CD4-positive, alpha-beta T cell treated with Interleukin-2 at 100 ng/mL for 4 hours (primary cell): ENCODE measurements at places on chromosomes 12 and 14.

- DNase-seq, result no peak
Measured at GRCh38 chr14:59925797-59926196, 5.9 kb downstream of the LRRC9 start.

DNA sequence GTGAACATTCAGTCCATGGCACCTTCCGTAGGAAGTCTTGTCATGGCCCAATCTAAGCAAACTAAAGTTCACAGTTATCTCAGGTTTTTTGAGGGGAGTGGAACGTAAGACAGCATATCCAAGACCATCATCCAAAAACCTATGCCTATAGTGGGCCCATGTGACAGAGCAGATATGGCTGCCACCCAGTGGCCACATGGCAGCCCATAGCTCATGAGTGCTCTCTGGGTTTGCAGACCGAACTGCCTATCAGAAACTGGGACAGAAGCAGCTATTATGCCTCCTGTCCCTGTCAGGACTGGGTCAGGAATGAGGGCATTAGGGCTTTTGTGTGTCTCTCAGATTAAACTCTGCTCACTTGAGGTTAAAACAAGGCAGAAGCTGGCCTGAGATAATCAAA is 503.7 kb downstream of the NRXN3 start:
- no peak for DNase-seq

DNA sequence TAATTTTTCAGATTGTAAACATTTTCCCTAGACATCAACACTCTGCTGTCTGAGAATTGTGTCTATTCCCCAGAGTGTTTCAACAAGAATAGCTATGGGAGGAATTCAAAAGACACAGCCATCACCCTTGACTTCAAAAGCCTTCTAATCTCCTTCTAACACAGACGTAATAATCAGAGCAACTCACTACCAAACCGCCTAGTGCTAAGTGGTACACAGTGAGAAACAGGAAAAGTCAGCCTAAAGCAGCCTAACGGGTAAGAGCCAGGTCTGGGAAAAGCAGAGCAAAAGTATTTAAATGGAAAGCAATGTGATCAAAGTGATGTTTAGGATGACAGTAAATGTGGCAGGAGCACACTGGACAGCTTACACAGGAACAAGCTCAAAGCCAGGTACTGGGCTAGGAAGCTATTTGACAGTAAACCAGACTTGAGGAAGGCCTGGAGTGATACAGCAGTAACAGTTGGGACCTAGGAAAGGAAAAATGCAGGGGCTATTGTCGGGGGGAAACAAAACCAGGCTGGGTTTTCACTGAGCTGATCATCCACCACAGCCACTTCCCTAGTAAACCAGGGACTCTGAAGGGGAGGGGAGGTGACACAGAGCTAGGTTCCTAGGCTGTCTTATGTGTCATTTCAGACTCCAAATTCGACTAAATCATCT is 29.4 kb downstream of the CORO1C start:
- no peak for DNase-seq

DNA sequence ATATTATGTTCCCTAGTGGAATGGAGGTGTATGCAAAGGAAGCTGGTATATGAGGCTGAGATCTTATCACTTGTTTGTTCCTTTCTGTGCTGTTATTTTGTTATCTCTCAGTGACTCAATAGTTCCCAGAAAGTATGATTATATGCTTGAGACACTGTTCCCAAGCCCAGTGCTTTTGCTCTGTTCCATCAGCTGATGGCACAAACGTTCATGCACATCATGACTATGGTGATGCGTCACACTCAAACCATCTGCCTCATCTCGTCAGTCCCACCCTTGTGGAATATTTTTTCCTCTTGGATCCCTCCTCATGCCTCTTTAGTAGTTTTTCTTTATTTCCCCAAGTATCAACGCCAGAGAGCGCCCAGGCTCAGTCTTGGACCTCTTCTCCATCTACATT is 786.9 kb downstream of the AACS start:
- no peak for DNase-seq

- no peak for DNase-seq
Measured at GRCh38 chr12:1666685-1667162, 24.1 kb upstream of the ADIPOR2 start.

DNA sequence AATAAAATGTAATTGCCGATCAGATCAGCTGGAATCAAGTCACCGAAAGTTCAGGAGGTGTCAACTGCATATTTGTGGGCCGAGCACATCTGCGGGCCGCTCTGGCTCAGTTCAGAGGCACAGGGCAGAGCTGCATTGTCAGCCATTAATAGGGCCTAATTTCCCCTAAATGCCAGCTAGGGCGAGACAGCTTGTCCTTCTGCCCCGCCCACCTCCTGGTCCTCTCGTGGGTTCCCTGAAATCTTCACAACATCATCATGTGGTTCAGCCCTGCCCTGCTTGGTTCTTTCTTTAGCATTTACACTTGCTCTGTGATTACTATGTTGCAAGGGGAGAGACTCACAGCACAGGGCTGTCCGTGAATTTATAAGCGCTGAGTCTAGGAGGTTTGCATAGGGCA is 148.9 kb downstream of the CHST11 start:
- DNase-seq, result no peak

DNA sequence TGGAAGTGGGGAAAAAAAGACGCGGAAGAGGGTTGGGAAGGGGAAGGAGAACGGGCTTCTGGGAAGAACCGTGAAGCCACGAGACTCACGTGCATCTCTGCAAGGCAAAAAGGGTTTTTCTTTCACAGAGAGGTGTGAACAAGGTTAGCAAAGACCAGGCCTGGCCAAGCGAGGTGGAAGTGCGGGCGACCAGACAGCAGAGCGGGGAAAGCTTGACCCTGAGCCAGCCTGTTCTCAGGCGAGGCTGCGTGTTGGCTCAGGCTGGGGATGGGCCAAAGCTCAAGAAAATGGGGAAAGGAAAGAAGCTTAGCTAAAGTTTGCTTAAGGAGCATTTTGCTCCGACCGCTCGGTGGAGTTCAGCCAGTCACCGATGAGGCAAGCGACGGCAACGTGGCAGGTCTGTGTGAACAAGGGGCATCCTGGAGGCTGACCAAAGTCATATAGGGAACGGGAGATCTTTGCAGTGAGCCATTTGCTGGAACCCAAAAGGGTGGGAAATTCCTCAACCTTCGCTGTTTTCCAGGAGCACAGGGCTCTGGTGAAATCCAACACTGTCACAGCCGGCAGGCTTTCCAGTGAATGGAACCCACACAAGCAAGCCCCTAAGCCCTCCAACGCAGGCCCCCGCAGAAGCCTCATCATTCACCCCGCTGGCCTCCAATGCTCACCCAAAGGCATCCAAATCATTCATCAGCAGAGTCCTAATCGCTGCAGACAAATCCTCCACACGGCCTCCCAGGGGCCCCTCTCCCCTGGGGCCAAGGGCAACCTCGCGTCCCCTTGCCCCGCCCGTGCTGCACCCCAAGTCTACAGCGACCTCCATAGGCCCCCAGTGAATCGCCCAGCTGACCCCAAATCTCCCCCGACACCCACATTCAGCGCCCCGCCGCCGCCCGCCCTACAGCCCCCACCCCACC is 754 bp downstream of the ZNF605 start:
- DNase-seq, result no peak

DNA sequence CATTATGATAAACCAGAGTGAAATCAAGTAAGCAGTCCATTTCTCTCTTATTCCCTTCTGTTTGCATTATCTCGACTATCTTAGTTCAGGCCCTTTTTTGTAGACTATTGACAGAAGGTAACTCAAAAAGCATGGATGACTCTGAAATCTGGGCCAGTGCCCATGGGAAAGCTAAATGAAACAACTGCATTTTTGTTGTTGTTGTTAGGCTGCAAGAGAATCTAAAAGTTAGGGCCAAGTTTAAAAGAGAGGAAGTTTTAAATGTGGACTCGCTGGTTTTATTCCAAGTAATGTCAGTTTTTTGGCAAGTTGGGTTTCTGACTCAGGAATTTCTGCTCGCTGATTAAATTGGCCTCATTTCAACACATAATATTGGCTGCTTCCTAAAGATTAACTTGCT is 201.1 kb downstream of the PIK3C2G start:
- no peak for DNase-seq

GRCh38 chr12:82942991-82943401 is 256.3 kb downstream of the TMTC2 start:
- DNase-seq, result no peak

DNA sequence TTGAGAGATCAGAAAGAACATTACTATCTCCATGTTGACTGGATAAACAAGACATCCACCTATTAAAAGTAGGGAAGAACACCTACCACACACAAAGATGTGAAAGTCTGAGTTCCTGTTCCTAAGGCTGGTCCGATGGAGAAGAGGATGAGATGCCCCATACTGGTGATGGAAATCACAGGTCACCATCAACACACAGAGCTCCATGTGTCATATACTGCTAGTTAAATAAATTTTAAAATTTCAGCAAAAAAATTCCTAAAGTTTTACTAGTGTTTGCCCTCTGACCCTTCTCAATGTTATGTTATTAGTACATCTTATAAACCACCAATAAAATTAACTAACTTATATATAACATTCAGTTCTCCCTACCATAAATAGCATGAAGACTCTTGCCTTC is 59.1 kb downstream of the KCNA5 start:
- DNase-seq, result no peak

GRCh38 chr12:116990971-116991966 is 80.5 kb downstream of the FBXW8 start:
- no peak for DNase-seq

DNA sequence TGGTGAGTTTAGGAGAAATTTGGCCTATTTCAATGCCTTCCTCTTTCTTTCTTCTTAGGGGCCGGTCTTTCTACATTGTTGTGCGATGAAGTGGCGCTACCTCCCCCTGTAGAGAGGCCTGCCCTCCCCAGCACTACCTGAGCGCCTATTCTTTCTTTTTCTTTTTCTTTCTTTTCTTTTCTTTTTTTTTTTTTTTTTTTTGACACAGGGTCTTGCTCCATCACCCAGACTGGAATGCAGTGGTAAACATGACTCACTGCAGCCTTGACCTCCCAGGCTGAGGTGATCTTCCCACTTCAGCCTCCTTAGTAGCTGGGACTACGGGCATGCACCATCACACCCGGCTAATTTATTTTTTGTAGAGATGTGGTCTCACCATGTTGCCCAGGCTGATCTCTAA is 136.1 kb upstream of the MAX start:
- DNase-seq, result no peak

GRCh38 chr12:113812411-113813228 is 153.5 kb downstream of the RBM19 start:
- no peak for DNase-seq

GRCh38 chr12:113231235-113232088 is 10.2 kb downstream of the TPCN1 start:
- no peak for DNase-seq

- DNase-seq, result no peak
Measured at GRCh38 chr12:6145564-6145963, 21.1 kb upstream of the VWF start.

DNA sequence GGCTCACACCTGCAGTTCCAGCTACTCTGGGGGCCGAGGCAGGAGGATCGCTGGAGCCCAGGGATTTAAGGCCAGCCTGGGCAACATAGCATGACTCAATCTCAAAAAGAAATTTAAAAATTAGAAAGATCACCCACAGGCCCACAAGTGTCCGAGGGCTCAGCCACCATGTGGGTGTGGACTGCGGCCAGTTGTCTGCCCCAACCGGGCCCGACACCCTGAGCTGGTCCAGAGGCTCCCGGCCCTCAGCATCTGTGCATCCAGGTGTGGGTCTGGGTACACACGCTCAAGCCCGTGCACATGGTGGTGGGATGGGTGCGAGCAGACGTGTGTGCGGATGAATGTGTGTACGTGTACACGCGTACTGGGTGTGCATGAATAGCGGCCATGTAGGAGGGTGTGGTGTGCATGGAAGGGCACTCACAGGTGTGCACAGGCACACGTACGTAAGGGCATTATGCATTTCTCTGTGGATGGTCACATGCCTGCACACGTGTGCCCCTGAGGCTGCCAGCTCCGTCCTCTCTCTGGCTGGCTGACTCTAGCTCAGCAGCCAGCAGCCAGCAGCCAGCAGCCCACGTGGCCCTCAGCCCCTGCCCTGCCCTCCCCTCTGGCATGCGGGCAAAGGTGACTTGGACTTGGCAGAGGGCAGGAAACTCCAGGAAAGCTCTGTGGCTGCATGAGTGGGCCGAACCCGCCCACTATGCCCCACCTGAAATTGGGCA is 23.3 kb upstream of the NUDT14 start:
- DNase-seq, result no peak

DNA sequence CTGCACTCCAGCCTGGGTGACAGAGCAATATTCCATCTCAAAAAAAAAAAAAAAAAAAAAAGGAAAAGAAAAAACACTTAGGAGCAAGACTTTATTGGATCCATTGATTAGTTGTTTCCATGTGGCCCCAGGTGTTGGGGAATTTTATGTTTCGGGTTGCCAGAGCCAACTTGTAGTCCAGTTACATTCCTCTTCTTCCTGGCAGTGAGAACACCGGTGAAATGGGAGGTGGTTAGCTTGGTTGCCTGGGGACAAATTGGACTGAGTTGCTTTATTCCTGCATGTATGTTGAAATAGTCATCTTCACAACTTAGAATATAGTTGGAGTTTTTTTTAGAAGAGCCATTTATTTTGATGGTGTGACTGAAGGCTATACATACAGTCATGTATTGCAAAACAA is 12.6 kb downstream of the RCOR1 start:
- DNase-seq, result no peak

DNA sequence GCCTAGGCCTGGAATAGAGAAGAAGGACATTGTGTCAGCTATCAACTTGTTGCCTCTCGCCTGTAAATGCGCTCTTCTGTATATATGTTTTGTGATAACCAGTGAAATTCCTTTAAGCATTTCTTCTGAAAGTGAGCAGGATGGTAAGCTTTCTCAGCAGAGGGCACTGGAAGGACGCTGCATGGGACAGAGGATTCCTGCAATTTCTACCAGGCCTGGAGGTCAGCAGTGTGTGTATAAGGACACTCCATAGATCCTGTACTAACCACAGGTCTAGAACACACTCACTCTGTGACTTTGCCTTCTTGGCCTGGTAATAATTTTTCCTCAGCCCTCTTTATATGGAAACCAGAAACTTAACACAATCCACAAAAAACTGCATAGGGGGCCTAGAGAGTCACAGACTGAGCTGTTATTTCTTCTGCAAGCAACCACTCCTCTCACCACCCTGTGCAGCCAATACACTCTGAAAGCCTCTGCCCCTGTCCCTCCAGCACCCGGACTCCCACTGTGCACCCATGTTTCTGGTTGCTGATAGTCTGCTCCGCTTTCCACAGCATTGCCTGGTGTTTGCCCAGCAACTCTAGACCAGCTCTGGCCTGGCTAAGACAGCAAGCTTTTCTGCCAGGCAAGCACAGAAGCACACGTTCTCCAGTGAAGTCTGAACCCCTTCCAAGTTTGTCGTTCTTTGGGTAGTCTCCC is 94.0 kb upstream of the RMST start:
- no peak for DNase-seq
